Activated B cell treated with CpG ODN at 0.5 μM for 24 hours (primary cell): ENCODE measurements at places on chromosomes 4 and X. TPM values are rescaled to one million over a fixed set of nuclear protein-coding genes. Genes with fewer than 3 reads are reported as not detected.

ETNPPL gene
- total RNA-seq = not detected in 2 replicates

RHOXF2 gene
- not detected in 2 replicates for total RNA-seq

EDA gene
- not detected in 2 replicates for total RNA-seq

APEX2 gene
- total RNA-seq = 19.6 and 22.2 TPM in 2 replicates

XK gene
- 0.11 and 0.24 TPM in 2 replicates for total RNA-seq

SRPK3 gene
- total RNA-seq = not detected in 2 replicates

DMP1 gene
- total RNA-seq = not detected in 2 replicates

AKAP4 gene
- not detected in 2 replicates for total RNA-seq

NR0B1 gene
- total RNA-seq = not detected in 2 replicates

INTS12 gene
- 18.6 and 20.6 TPM in 2 replicates for total RNA-seq

HSD17B13 gene
- total RNA-seq = 0.17 and 0.35 TPM in 2 replicates

MSX1 gene
- not detected in 2 replicates for total RNA-seq

WDR45 gene
- 48.8 and 55.8 TPM in 2 replicates for total RNA-seq

GPM6B gene
- total RNA-seq = not detected in 2 replicates

HNRNPH2 gene
- 70.5 and 76.9 TPM in 2 replicates for total RNA-seq

PLP1 gene
- not detected in 2 replicates for total RNA-seq

DMRTC1 gene
- total RNA-seq = 0.27 and 0.71 TPM in 2 replicates

DNAAF6 gene
- not detected in 2 replicates for total RNA-seq

CCKAR gene
- total RNA-seq = not detected in 2 replicates

MAN2B2 gene
- total RNA-seq = 24.2 and 24.7 TPM in 2 replicates

CDKL5 gene
- 3.7 and 3.8 TPM in 2 replicates for total RNA-seq

MAGEA12 gene
- total RNA-seq = not detected in 2 replicates

FDCSP gene
- total RNA-seq = not detected in 2 replicates

ATP6AP2 gene
- total RNA-seq = 48.6 and 53.8 TPM in 2 replicates

GAGE2A gene
- total RNA-seq = not detected in 2 replicates

MAMLD1 gene
- 1.2 and 1.4 TPM in 2 replicates for total RNA-seq

TCP11X2 gene
- total RNA-seq = not detected in 2 replicates

SMR3B gene
- not detected in 2 replicates for total RNA-seq

GC gene
- total RNA-seq = not detected in 2 replicates

BEX2 gene
- total RNA-seq = 12.3 and 13.1 TPM in 2 replicates

PCDH7 gene
- total RNA-seq = not detected in 2 replicates

CCNQ gene
- total RNA-seq = 25.3 and 25.8 TPM in 2 replicates

TSPYL2 gene
- total RNA-seq = 48.2 and 49.7 TPM in 2 replicates

RBM46 gene
- total RNA-seq = not detected in 2 replicates

IL2RG gene
- 261 and 264 TPM in 2 replicates for total RNA-seq

NSG1 gene
- not detected in 2 replicates for total RNA-seq

NUP62CL gene
- 1.1 and 1.4 TPM in 2 replicates for total RNA-seq
